Fibroblast of gingiva (primary cell): ENCODE measurements at places on chromosomes 7 and 10.

DNA sequence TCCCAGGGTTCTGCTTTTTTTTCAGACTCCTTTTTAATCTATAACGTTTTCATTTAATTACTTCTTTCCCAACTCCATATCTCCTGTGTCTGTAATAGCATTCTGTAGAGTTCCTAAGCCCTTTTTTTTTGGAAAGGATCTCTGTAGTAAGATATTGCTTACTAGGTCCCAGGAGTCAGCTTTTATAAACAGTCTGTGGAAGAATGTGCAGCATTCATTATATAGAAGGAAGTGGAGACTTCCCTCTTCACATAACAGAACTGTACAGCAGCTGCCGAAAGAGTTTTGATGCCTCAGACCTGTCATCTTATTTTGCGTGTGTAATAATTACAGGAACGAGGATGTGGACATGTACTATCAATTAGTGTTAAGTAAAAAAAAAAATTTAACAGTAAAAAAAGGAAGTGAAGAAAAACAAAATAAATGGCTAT is 7.4 kb upstream of the STEAP4 start:
- DNase-seq: peak; percentile 61

DNA sequence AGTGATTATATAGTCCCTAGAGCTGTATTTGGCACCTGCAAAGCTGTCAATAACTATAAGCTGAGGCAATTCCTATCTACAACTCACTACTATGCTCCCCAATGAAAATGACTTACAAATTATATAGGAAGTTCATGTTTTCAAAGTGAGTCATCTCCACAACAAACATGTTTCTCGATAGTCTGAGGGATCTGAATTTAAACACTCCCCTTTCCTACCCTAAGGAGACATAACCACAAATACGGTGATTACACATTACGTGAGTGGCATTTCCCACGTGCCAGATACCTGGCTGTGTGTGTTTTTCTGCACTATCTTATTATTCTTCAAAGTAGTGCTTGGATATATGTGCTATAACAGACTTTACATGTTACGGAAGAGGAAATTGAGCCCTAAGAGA is 122.5 kb upstream of the C1QL3 start:
- no peak for DNase-seq

DNA sequence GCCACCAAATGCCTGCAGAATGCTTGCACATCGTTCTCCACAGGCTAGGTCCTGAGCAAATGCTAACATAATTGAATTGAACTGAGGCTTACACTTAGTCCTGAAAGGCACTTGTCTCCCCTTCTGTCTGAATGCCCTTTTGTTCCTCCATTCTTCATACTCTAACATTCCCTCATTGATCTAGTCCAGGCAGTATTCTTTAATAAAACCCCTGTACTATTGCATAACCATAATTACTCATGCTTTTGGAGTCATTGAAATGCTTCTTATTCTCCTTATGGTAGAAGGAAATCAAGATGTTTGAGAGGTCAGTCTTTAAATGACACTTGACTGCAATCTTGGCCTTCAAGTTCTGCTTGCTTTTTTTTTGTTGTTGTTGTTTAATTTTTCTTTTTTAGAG is 7.1 kb downstream of the PI4K2A start:
- peak; percentile 40 for DNase-seq

DNA sequence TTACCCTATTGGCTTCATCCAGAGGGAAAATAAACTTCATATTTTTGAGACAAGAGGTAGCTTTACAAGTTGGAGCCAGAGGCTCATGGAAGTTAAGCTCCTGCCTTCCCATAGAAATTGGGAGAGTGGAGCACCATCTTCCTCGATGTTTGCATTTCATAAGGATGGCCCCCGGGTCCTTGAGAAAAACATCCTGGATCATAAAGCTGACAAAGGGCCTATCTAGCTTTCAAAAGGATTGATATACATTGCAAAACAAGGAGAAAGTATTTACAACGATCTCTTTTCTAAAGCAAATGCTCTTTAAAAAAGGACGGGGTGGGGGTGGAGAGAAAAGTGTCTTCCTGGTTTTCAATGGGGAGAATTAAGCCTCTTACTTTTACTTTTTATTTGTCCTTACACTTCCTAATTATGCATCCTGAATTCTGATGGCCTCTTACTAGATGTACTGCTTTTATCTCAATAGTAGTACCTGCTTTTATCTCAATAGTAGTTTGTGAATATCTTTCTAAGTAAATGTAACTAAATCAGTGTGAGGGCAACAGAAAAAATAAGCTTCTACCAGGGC is 65.6 kb downstream of the PTPRZ1 start:
- DNase-seq: no peak

- no peak for DNase-seq
Measured at GRCh38 chr7:33079096-33079495, 16.5 kb upstream of the NT5C3A start.
